ENCODE measurements at places on chromosomes 13 and 19. TPM values are rescaled to one million over a fixed set of nuclear protein-coding genes. Genes with fewer than 3 reads are reported as not detected.

- H3K36me3 ChIP-seq, result no peaks in the 10 kb centered on the region
- no peak overlapping the region for H3K4me3 ChIP-seq
- no peaks in the 10 kb centered on the region for H3K4me1 ChIP-seq
- H3K27ac ChIP-seq, result no peak overlapping the region
- no peak for DNase-seq
- H3K27me3 ChIP-seq, result no peaks in the 10 kb centered on the region
Observed at GRCh38 chr13:21641629-21642028, 29.2 kb upstream of the FGF9 start.

- H3K4me3 ChIP-seq, result no peak overlapping the region
- H3K27ac ChIP-seq, result no peak overlapping the region
- DNase-seq, result no peak
- H3K27me3 ChIP-seq, result no peaks in the 10 kb centered on the region
- H3K36me3 ChIP-seq, result peaks cover 4% of the 10 kb centered on the region
Observed at GRCh38 chr19:55305491-55305890, 19.6 kb downstream of the TMEM150B start.

The RAB11B gene
- 23.2 TPM for total RNA-seq

The FXYD3 gene
- 15.3 TPM for total RNA-seq

Data from sigmoid colon (tissue), 7 donors.